ENCODE measurements at places on chromosomes 16 and 17.

- DNase-seq = no peak
These were observed 19.1 kb upstream of the GSG1L start for GRCh38 chr16:28082624-28083023.

DNA sequence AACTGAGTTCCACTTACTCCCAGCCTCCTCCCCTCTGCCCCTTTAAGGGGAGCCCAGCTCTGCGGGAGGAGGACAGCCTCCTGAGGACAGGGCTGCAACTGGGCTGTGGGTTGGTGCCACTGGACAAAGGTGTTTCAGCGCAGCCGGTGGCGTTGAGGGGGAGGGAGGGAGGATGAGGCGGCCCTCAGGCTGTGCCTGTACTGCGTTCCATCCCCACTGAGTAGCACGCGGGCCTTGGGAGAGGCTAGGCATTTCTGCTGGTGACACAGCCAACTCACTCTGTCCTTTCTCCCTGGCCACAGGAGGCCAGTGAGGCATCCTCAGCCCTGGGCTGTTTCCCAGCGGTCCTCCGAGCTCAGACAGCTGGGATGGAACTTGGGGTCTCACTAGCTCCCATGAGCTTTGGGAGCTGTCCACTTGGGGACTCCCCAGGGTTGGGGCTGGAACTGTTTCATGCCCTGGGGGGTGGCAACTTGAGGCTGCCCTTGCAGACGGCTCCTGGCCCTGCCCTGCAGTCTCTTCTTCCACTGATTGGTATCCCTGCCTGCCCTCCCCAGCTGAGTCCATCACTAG, 70.5 kb downstream of the MPRIP start:
- DNase-seq = no peak

GRCh38 chr17:79221597-79221996, 147.0 kb downstream of the ENGASE start:
- no peak for DNase-seq

- no peak for DNase-seq
These were observed 530.2 kb downstream of the NPIPA7 start for GRCh38 chr16:16909126-16909525.
